ENCODE measurements at places on chromosomes 7 and 10. TPM values are rescaled to one million over a fixed set of nuclear protein-coding genes. Genes with fewer than 3 reads are reported as not detected.

DNA sequence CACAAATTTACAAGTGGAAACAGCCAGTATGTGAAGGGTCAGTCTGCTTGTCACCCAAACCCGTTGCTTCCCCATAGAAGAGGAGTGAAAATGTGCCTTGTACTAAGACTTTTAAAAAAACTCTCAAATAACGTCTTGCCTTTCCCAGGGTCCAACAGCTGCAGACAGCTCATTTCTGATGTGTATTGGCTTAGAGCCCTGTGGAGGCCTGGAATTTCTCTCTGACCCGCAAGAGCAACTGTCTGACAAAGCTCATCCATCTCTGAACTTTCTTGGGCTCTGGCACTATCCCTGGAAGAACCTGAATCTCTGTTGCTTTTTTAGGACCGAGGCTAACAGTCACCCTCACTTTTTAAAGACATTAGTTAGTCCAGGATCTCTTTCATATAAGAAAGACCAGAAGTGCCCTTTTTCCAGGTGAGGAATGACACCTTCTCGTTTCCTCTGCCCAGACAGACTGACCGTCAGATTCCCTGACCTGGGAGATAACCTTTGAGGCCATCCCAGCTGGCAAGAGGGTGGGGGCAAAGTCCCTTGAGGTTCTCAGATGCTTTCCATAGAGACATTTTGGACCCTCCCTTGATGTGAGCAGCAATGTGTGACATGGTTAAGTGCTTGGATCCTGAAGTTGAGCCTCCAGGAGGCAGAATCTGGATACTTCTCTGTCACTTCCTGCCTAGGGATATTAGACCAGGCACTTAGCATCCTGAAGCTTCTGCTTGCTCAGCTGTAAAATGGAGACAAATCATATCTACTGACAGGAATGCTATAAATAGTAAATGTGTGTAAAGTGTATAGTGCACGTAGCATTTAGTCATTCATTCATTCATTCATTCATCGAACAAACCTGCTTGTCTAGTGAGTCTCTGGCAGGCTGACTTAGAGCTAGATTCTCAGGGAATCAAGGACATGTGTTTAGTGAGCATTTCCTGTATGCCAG, 4.5 kb upstream of the NODAL start:
- DNase-seq = peak; percentile 65

- DNase-seq = peak; percentile 48
Measured at GRCh38 chr10:13272164-13272571, 27.7 kb downstream of the PHYH start.

DNA sequence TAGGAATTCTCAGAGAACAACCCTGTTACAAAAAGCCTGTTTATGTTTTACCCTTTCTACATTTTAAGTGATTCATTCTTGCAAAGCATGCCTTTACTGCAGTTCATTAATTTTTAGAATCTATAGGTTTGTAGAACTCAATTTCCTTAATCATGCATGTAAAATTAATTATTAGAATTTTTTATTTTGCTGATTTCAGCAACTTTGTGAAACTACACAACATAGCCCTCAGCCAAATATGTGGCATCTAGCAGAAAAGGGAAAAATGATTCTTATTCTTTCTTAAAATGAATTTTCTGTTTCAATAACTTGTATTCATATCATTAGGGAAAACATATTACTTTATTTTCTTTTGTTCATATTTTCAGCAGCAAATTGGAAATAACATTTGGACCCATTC, 392.9 kb upstream of the PFKP start:
- DNase-seq = no peak

- DNase-seq = no peak
Measured at GRCh38 chr10:17779784-17780183, 27.8 kb downstream of the TMEM236 start.

DNA sequence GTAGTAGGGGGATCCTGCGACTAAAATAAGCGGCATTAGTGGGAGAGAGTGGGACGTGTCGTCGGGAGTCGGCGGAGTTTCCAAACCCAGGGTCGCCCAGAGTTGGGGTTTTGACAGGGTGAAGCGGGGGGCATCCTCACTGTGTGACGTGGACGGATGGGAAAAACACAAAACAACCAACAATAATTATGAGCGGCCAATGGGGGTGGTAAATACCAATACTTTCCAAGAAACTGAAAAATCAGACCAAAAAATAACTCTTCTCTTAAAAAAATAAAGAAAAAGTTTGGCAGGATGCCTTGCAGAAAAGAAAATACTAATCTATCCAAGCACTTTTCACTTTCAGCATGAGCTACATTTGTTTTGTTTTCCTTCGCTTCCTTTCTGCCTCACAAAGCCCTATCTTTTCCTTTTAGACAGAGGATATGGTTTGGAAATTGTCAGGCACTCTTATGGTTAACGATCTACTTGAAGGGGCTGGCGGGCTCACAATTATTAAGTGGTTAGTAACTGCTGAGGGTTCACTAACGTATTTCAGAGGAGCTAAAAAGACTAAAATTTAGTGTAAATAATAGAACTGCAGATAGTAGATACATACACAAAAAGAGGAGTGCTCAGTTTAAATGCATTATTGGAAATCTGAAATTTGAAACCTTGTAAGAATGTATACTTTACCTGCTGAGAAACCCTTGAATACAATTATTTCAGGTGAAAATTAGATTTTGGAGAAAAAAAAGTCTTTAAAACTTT, 802 bp upstream of the CDK6 start:
- no peak for DNase-seq

GRCh38 chr10:121079226-121079625, 228.1 kb downstream of the WDR11 start:
- no peak for DNase-seq

PITX3 gene
- total RNA-seq = 1.5 TPM

AKR1C2 gene
- total RNA-seq = not detected

NODAL gene
- 29.9 TPM for total RNA-seq

UBN2 gene
- 25.4 TPM for total RNA-seq

MBL2 gene
- total RNA-seq = not detected

Measured in GM23338 (cell line).